ENCODE measurements at places on chromosomes 12 and 14. TPM values are rescaled to one million over a fixed set of nuclear protein-coding genes. Genes with fewer than 3 reads are reported as not detected.

DNA sequence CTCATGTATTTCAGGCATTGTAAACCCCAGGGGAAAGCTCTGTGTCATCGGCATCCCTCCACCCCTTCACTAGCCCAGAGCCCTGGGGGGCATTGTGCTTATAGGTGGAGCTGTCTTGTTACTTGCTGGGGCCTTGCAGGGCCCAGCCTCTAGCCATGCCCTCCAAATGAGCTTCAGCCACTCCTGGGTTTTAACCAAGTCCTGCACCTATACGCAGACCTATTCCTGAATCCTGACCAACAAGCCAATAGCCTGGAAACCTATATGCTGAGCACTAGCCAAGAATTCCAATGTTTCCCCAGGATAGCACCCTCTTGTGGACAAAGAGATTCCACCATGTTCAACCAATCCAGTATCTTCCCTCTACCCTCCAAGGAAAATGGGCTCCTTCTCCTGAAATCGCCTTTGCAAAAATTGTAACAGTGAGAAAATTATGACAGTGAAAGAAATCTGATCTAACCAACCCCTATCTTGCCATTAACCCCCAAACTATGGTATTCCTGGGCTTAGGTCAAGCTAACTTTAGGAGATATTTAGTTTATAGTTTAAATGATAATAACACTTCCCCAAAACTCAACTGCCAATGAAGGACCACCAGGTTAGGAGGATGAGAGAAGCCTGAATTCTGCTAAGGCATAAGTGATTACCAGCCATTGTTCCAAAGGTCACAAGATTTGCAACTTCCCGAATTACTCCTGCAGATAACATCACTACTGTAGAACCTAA lies 55.5 kb downstream of the TTC7B start:
- no peaks in the 10 kb centered on the region for H3K27me3 ChIP-seq
- peaks cover 6% of the 10 kb centered on the region for H3K4me1 ChIP-seq
- no peak overlapping the region for H3K27ac ChIP-seq
- no peak for DNase-seq

PRICKLE1 gene
- 0.64 TPM for total RNA-seq

GRCh38 chr12:93378998-93379325 lies 1.2 kb downstream of the NUDT4 start:
- 0 out of 2 replicates have a peak, but pooled peaks cover 6% of the 10 kb centered on the region for H3K36me3 ChIP-seq
- no peaks in the 10 kb centered on the region for H3K27me3 ChIP-seq

- no peaks in the 10 kb centered on the region for H3K27me3 ChIP-seq
- no peaks in the 10 kb centered on the region for H3K4me1 ChIP-seq
- H3K36me3 ChIP-seq, result no peaks in the 10 kb centered on the region
- H3K27ac ChIP-seq, result no peak overlapping the region
- no peak overlapping the region for H3K4me3 ChIP-seq
Measured at GRCh38 chr12:104910196-104910840, 47.8 kb downstream of the SLC41A2 start.

C12orf60 gene
- total RNA-seq, result 1.8 TPM

RNASE7 gene
- not detected for total RNA-seq

CATSPERB gene
- total RNA-seq, result not detected

DNA sequence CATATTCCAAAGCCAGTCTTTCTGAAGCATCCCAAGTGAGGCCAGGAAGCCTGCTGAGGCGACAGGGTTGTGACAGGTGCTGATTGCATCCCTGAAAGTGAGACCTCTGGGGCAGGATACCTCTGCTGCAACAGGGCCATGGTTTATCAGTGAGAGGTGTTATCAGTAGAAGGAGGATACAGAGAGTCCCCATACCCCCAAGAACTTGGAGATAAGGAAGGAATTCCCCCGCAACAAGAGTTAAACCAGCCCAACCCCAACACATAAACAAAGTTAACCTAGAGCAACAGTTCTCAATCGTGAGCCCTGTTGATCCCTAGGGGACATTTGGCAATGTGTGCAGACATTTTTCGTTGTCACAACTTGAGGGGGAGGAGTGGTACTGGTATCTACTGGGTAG lies 233.1 kb upstream of the NOS1 start:
- no peaks in the 10 kb centered on the region for H3K4me1 ChIP-seq
- H3K4me3 ChIP-seq, result no peak overlapping the region
- no peaks in the 10 kb centered on the region for H3K36me3 ChIP-seq
- H3K27ac ChIP-seq, result no peak overlapping the region
- no peak for DNase-seq

GRCh38 chr12:53251477-53252348 lies 16.4 kb upstream of the ESPL1 start:
- peak; percentile 24 for DNase-seq
- H3K4me1 ChIP-seq, result peaks cover 28% of the 10 kb centered on the region
- no peaks in the 10 kb centered on the region for H3K36me3 ChIP-seq
- peak overlapping the region; percentile 99 for H3K4me3 ChIP-seq
- no peaks in the 10 kb centered on the region for H3K27me3 ChIP-seq
- peak overlapping the region; percentile 66 for H3K27ac ChIP-seq

GRCh38 chr14:51653775-51654532 lies 2.2 kb downstream of the FRMD6 start:
- no peaks in the 10 kb centered on the region for H3K4me1 ChIP-seq
- no peak overlapping the region for H3K4me3 ChIP-seq
- peaks cover 10% of the 10 kb centered on the region for H3K27me3 ChIP-seq
- H3K27ac ChIP-seq, result no peak overlapping the region
- no peak for DNase-seq
- H3K36me3 ChIP-seq, result no peaks in the 10 kb centered on the region

DNA sequence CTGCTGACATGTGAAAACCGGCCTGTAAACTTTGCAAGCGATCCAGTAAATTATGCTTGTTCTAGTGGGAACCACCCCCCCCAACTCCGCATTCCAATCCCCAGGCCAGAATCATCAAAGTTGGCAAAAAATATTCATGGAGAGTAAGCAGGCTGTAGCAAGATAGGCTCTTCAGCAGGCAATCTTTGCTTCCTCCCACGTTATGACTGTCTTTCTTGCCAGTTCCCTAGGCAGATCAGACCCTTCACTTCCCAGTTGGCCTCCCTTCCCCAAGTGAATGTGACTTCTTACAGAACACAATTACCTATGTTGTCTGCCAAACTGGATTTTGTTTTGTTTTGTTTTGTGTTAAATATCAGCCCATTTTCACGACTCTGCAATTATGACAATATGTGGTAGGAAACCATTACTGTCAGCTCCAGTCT lies 1.2 kb upstream of the PTGER2 start:
- no peak overlapping the region for H3K4me3 ChIP-seq
- no peak overlapping the region for H3K27ac ChIP-seq
- DNase-seq, result no peak
- peaks cover 25% of the 10 kb centered on the region for H3K27me3 ChIP-seq
- H3K4me1 ChIP-seq, result peaks cover 27% of the 10 kb centered on the region

COCH gene
- 6.8 TPM for total RNA-seq

TEX22 gene
- 2.7 TPM for total RNA-seq

DNA sequence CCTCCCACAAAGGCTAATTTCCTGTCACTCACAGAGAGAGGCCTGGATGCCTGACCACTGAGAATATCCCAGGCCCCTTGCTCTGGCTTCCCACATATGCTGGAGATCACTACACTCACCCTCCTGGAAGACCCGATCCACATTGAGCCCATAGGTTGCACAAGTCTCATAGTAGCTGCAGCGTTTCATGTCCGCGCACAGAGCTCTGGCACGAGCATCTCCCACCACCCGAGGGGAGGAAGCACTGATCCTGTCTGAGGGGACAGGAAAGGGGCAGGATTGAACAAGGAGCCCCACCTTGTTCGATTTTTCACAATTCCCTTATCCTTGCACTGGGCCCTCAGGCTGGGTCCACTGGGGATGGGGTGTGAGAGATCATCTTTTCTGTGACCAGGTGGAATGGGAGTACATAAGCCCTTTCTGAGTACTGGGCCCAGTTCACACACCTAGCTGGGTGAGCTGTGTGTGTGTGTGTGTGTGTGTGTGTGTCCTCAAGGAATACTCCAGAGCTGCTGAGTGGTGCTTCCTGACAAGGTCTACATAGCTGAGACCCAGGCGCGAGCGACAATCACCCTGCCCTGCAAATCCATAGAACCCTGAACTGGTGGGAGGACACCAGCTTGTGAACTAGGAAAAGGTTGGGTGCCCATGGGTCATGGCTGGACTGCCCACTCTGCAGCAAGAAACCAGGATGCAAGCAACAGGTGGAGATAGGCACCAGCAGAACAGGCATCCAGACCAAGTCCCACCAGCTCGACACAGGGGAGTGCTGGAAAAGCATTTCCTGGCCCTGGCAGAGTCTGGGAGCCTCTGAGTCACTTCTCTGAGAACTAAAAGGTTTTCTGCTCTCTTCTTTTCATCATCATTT lies 5.6 kb downstream of the AGAP2 start:
- no peaks in the 10 kb centered on the region for H3K4me1 ChIP-seq
- no peaks in the 10 kb centered on the region for H3K27me3 ChIP-seq
- H3K4me3 ChIP-seq, result no peak overlapping the region
- peaks cover 12% of the 10 kb centered on the region for H3K36me3 ChIP-seq

DNA sequence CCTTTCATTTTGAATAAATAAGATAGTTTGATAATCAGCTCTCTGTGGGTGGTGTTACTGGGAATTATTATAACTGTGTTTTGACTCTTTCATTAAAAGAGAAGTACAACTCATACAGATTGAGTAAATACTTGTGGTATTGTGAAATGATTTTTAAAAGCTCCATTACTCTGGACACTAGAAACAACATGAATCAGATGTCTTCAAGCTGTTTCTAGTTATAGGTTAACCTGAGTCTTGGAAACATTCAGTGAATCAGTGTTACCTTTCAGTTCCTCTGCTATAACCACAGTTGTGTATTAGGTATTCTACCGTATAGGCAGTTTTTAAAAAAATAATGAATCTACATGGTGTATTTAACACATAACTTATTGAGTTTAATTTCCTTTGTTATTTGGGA lies 128.4 kb upstream of the SSTR1 start:
- no peak overlapping the region for H3K27ac ChIP-seq
- no peaks in the 10 kb centered on the region for H3K36me3 ChIP-seq
- no peaks in the 10 kb centered on the region for H3K27me3 ChIP-seq
- no peak overlapping the region for H3K4me3 ChIP-seq
- DNase-seq, result peak; percentile 4

DNA sequence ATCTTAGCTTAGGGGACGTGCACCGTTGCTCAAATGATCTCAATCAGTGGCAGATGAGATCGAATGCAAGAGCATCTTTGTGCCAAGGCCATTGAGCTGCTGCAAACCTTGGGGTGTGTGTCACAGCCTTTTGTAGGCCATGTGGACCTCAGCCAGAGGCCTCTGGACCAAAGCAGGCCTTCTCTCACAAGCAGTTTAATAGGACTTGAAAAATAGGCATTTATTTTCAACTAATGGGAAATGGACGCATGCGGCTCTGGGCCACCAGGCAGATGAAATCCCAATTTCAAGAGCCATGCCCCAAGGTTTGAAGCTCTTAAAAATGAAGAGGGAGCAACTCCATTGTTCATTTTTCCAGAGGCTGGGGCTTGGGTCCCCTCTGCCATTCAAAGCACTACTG lies 87.3 kb downstream of the TTC7B start:
- 0 out of 2 replicates have a peak, but pooled peaks cover 2% of the 10 kb centered on the region for H3K27me3 ChIP-seq
- DNase-seq, result no peak
- no peak overlapping the region for H3K27ac ChIP-seq
- H3K4me1 ChIP-seq, result no peaks in the 10 kb centered on the region
- H3K36me3 ChIP-seq, result no peaks in the 10 kb centered on the region

DNA sequence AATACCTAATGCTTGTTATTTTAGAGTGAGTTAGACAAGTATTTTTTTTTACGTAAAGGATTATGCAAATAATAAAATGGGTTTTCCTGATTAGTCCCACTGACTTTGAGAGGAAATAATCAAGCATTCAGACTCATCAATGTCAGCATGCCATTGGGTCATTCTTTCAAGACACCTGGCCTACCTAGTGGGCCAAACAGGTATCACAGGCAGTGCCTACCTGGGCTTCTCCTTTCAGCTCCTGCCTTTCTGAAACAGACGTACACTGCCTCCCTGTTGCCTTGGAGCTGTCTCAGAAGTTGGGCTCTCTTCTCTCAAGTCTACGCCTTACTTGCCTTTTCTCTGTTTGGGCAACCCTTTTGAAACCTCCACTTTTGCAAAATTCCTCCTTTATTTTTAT lies 545.6 kb downstream of the SNAPC1 start:
- no peaks in the 10 kb centered on the region for H3K27me3 ChIP-seq
- no peak for DNase-seq
- H3K36me3 ChIP-seq, result no peaks in the 10 kb centered on the region
- H3K27ac ChIP-seq, result no peak overlapping the region
- no peaks in the 10 kb centered on the region for H3K4me1 ChIP-seq

NUAK1 gene
- total RNA-seq, result 0.08 TPM

- H3K36me3 ChIP-seq, result no peaks in the 10 kb centered on the region
- no peaks in the 10 kb centered on the region for H3K4me1 ChIP-seq
- DNase-seq, result no peak
- H3K4me3 ChIP-seq, result no peak overlapping the region
- no peaks in the 10 kb centered on the region for H3K27me3 ChIP-seq
Measured at GRCh38 chr14:33794791-33795305, 156.0 kb downstream of the EGLN3 start.

DNA sequence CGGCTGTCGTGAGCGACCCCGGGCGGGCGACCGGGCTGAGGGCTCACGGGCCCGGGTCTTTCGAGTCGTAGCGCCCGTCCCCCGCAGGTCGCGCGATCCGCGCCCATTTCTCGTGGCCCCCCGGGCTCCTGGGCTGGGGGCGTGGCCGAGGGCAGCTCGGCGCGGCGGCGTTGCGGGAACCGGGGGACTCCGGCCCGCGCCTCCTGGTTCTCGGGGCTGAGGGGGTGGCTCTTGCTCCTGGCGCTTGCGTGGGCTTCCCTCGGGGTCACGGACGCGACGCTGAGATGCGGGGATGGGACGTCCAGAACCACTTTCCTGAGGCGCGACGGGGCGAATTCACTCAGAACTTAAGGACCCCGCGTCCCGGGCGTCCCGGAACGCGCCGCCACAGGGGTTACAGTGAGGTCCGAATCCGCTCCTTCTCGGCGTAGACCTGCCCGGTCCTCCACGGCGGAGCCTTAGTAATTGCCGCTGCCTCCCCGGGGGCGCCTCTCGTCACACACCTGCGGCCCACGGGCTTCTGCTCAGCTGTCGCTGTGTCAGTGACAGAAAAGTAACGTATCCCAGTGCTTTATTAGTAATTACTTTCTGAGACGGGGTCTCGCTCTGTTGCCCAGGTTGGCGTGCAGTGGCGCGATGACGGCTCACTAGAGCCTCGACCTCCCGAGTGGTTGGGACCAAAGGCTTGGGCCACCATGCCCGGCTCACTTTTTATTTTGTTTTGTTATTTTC lies 606 bp downstream of the EP400 start:
- no peak for DNase-seq
- H3K27ac ChIP-seq, result peak overlapping the region; percentile 75
- H3K4me3 ChIP-seq, result peak overlapping the region; percentile 91
- no peaks in the 10 kb centered on the region for H3K27me3 ChIP-seq

- no peak overlapping the region for H3K27ac ChIP-seq
- H3K4me1 ChIP-seq, result no peaks in the 10 kb centered on the region
- DNase-seq, result no peak
- H3K4me3 ChIP-seq, result no peak overlapping the region
Measured at GRCh38 chr14:76267322-76268046, 108.5 kb upstream of the ESRRB start.
